ENCODE measurements at places on chromosomes 4 and X.

DNA sequence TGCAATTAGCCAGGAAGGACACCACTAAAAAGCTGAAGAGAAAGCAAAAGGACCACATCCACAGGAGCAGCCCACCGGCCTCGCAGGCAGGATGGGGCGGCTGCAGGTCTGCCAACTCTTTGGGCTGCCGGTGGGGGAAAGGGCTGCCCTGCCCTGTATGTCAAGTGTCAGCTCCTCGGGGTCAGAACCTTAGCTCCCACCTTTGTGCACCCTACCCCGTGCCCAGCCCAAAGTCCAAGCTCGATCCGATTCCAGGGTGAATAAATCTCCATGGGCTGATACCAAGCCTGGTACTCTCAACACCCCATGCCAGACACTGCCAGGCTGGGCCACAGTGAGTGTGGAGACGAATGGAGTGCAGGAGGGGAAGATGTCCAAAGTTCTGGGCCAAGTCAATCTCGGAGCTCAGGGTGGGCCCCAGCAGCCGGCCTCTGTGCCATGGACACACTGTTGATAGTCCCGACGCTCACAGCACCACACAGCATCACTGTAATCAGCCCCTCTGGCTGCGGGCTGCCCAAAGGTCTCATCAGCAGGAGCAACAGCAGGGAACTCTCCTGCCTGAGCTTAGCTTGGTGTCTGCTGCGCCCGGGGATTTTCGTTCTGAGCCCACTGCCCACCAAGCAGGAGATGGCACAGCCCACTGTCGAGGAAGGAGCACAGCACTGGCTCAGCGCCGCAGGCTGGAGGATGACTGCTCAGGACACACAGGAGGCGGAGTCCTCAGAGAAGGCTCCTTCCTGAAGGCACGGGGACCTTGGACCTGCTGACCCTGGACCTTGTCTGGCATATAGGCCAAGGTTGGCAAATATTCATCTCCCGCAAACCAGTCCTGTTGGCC is 84.4 kb downstream of the JAKMIP1 start:
- DNase-seq = no peak

DNA sequence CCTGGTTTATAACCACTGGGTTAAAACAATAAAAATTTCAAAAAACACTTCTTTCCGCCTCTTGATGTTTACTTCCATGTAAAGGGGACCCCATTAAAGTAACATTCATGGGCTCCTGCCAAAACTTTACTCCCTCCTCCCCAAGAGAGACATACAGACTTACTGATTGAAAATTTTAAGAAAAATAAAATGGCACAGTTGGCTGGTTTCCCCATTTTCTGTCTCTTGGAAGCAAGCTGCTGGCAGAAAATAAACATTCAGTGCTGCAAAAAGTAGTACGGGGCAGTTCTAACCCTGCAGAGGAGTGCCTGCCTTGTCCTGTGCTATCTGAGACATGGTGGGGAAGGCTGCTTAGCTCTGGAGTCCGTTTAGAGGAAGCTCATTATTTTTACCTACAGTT is 187.3 kb upstream of the INTU start:
- no peak for DNase-seq

- DNase-seq = no peak
These were observed 194.6 kb upstream of the KLF3 start for GRCh38 chr4:38469410-38469809.

DNA sequence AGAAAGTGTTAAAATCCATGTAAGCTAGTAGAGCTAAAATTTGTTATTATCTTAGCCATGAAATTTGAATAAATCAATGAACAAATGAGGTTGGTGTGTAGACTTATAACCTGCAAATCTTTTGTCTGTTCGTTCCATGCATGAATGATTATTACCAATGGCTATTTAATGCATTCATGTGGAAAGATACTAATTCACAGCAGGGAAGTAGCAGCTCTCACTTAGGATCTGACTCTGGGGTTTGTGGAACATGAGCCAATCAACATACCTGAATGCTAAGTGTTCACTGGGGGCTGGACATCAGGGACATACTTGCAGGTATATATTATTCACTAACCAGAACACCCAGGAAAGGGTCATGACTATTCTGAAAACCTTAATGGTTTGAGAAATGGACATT is 444.1 kb downstream of the STIM2 start:
- DNase-seq = no peak

DNA sequence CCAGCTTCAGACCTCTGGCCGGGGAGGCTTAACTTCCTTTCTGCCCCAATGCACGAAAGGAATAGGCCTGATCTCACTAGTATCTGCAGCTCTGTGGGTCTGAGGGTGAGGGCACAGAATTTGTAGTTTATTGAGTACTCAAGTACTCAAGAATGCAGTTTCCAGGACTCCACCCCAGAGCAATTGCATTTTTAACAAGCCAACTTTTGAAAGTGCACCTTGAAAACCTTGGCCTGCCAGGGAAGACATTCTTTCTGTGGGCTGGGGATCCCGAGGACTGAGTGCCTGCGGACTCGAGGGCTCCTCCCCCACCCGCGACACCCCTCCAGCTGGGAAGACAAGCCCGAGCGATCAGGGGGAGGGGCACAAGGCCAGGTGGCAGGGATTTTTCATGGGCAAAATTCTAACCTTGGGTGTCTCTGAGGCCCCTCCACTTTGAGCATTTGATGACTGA is 22.4 kb downstream of the RS1 start:
- no peak for DNase-seq

DNA sequence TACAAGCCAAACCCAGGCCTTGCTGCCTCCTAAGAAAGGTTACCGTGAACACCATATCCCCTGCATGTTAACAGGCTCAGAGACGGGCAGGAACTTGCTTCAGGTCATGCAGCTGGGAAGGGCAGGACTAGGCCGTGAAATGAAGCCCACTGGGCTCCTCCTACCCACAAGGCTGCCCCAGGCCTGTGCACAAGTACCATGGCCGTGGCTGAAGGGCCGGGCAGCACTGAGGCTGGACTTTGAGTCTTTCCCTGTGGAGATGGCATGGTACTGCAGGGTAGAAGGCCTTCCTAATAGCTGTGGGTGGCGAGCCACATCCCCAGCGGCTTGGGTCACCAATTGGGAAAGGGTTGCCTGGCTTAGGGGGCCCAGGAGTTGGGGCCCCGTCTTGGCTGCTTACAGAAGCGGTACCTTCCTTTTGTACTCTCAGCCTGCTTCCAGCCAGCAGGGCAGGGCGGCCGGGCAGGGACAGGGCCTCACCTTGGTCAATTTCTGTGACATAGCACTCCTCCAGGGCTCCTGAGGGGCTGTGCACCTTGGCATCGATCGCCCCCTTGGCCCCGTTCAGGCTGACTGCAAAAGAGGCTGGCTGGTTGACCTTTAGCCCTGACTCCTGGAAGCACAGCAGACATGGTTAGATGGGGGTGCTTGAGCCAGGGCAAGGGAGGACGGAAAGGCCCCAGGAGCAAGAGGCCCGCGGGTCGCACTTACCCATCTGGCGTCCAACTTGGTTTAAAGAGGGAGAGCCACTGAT is 23.8 kb downstream of the FLNA start:
- DNase-seq = no peak

DNA sequence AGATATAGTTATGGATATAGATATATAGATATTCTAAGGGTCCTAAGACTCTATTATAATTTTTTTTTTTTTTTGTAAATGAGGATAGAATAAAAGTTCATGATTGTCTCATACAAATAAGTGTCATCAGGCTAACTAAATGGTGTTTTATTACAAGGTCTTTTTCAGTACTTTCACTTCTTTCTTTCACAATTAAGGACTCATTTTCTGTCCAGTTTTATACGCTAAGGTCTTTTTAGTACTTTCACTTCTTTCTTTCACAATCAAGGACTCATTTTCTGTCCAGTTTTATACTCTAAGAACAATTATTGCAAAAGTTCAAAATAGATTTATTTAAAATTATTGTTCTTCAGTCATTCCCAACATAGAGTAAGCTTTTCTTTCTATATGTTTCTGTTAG is 32.7 kb downstream of the RUFY3 start:
- DNase-seq = no peak

DNA sequence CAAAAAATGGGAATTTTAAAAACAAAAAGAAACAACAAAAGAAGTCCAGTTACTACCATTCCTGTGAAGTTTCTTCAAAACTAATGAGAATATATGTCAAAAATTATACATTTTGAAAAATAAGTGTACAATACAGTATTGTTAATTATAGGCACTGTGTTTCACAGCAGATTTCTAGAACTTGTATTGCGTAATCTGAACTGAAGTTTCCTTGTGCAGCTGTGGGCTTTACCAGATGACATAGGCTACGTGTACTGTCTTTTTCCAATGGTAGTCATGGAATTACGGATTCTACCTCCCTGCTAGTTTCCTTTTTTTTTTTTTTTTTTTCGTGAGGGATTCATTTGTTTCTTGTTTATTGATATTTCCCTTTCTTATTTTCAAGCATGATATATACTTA is 113.8 kb upstream of the GABRA2 start:
- DNase-seq = no peak

- peak; percentile 27 for DNase-seq
These were observed 90.9 kb upstream of the LNX1 start for GRCh38 chr4:53682196-53682595.

GRCh38 chrX:112751076-112751475 is 71.3 kb upstream of the LHFPL1 start:
- no peak for DNase-seq

GRCh38 chr4:72743078-72743477 is 174.1 kb upstream of the ADAMTS3 start:
- no peak for DNase-seq

DNA sequence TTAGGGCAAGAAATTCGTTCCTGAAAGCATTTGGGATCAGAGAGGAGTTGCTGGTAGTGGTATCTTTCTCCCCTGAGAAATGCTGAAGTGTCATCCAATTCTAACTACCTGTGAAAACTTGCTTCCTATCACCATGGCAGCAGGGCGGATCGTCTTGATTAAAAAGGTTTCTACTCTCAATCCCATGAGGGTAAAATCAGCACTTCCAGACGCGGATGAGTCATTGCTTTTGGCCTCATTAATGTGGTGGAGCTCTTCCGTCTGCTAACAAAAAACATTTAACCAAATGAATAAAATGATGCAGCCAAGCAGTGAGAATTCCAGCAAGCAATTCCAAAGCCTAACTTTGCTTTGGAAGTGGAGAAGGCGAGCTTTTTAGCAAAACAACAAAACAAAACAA is 325.6 kb downstream of the CAMK2D start:
- peak; percentile 67 for DNase-seq

GRCh38 chrX:135340831-135341230 is 31.6 kb downstream of the ETDC start:
- no peak for DNase-seq

- DNase-seq = peak; percentile 51
These were observed 41.3 kb upstream of the GPR78 start for GRCh38 chr4:8538703-8539567.

- no peak for DNase-seq
These were observed 4.9 kb downstream of the SLC9A7 start for GRCh38 chrX:46754036-46754435.

DNA sequence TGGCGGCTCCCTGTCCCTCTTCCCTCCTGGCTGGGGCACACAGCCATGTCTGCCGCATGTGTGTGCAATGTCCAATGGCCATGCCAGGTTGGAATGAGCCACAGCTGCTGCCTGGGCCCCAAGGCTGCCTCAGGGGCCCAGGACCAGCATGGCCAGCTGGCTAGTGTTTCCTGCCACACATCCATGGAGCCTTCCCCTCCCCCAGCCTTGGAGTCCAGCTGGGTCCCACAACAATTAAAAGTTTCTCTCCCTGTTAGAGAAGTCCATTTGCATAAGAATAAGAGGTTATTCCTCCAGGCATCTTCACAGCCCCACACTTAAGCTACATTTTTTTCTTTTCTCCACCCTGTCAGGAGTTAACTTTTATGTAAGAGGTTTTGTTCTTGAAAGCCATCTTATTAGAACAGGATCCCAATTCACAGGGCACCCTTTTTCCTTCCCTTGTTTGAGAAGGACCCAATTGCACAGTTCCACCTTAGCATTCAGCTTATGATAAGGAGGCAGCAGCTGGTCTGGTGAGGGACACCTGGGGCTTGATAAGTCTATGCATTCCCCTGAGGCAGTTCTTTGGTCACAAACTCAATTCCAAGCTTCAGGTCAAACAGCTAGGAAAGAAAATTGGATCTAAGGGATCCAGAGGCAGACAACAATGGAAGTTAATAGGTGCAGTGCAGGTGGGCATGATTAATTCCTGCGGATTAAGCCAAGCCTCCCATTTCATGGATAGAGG is 963.3 kb upstream of the GRIA3 start:
- DNase-seq = no peak

GRCh38 chrX:71917621-71918343 is 7.1 kb downstream of the NHSL2 start:
- peak; percentile 90 for DNase-seq

DNA sequence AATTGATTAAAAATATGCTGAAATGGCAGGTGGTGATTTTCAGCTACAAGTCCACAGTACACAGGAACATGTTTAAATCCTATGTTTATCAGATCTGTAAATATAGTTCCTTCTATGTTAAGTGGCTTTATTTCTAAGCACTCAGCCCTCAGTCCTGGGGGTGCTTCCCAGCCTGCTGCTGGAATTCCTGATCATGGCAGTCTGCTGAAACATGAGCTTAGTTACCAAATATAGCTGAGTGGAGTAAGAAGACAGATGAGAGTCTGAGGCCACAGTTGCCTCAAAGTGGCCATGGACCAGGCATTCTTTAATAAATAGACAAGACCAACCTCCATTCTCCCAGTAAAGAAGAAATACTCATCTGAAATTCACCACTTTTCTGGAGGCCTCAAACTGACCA is 17.1 kb upstream of the DDX60 start:
- DNase-seq = no peak

GRCh38 chrX:119512146-119512800 is 44.0 kb downstream of the SLC25A5 start:
- peak; percentile 32 for DNase-seq

- no peak for DNase-seq
These were observed 39.9 kb downstream of the CNGA2 start for GRCh38 chrX:151774421-151774820.

- DNase-seq = no peak
These were observed 1700.0 kb upstream of the ADGRL3 start for GRCh38 chr4:59500103-59500502.

GRCh38 chr4:80081566-80081965 is 8.5 kb upstream of the ANTXR2 start:
- DNase-seq = no peak

DNA sequence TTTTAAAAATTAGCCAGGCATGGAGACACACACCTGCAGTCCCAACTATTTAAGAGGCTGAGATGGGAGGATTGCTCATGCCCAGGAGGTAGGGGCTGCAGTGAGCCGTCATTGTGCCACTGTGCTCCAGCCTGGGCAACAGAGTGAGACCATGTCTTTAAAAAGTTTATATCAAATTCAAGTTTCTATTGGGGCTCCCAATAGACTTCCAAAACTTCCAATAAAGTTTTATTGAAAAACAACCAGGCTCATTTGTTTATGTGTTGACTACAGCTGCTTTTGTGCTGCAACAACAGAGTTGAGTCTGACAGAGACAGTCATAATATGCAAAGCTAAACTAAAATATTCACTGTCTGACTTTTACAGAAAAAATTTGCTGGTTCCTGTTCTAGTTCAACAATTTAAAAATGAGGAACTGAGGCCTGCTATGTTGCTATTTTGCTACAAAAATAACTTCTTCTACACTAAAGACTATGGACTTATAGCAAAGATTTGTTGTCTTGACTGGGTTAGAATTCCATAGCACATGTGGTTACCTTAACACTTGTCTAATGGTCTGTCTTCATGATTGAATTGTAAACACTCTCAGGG is 63.3 kb upstream of the RELL1 start:
- DNase-seq = no peak

GRCh38 chr4:27000820-27001219 is 140.2 kb downstream of the STIM2 start:
- no peak for DNase-seq

GRCh38 chr4:54662901-54663585 is 5.3 kb downstream of the KIT start:
- no peak for DNase-seq

Measured in NCI-H226 (cell line).